NCI-H1436 treated with DMSO at 0.1 percent for 48 hours (cell line): ENCODE measurements at places on chromosomes 3 and 15.

DNA sequence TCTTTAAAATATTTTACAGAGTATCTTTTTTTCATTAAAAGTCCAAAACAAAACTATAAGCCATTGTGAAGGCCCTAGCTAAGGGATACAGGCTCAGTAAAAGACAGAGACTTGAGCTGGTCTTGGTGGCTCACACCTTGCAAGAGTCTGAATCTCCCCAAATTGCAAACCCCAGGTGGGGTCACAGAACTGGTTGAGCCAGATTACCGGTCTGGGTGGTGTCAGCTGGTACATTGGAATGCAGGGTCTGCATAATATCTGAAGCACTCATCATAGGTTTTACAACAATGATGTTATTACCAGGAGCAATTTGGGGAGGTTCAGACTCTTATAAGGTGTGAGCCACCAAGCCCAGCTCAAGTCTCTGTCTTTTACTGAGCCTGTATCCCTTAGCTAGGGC lies 201.2 kb upstream of the ARPP21 start:
- DNase-seq, result no peak

DNA sequence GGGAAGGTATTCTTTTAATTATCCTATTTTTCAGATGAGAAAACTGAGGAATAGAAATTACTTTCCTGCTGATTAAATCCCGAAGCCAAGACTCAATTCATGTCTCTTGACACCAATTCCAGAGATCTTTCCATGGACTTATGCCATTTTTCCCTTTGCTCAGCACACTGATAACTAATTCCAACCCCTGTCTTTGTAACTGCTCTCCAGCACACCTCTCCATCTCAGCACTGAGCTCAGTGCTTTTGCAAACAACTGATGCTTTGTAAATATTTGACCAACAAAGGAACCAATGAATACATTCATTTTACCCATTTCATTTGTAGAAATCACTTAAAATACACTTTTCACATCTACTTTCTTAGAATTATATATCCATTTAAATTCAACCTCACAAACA lies 249.1 kb downstream of the IL5RA start:
- DNase-seq, result no peak

GRCh38 chr15:32974691-32975090 lies 219.8 kb downstream of the FMN1 start:
- DNase-seq, result no peak

DNA sequence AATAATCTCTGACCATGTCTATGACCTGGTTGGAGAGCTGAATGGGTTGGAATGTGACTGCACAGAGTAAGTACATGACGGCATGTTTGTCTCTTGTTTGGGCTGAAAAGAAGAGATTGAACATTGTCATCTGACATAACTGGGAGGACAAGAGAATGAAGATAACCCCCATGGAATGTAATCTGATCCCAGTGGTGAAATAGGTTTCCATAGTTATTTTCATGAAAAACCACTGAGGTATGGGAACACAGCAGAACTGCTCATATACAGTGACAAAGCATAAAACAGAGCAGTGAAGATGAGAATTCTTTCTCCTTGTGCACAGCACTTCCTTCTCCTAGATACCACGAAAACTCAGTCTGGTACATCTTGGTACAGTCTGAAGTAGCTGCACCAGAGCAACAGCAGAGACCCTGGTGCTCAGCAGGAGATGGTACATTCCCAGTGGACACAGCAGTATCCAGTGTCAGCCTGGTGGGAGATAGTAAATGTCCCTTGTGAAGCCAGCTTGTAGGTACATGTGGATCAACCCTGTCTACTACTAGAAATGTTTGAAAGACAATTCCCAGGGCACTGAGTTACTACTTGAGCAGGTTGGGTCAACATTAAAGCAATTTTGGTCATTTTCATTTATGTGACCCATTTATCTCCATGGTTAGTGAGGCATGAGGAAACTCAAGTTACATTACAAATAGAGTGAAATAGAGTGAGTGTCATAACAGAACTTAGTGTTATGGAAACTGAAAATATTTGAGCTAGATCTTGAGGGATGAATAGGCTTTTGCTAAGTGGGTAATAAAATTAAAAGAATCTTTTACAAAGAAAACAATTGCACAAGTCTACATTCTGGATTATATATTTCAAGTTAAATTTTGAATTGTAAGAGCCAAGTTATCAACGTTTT lies 178.3 kb downstream of the SUCNR1 start:
- no peak for DNase-seq

GRCh38 chr15:52362497-52362896 lies 66.9 kb upstream of the MYO5C start:
- no peak for DNase-seq

GRCh38 chr3:183931881-183932280 lies 47.2 kb upstream of the PARL start:
- no peak for DNase-seq

- no peak for DNase-seq
Observed at GRCh38 chr3:141491081-141491480, 4.3 kb downstream of the RASA2 start.

- DNase-seq, result no peak
Observed at GRCh38 chr3:150135287-150135721, 164.6 kb upstream of the PFN2 start.

DNA sequence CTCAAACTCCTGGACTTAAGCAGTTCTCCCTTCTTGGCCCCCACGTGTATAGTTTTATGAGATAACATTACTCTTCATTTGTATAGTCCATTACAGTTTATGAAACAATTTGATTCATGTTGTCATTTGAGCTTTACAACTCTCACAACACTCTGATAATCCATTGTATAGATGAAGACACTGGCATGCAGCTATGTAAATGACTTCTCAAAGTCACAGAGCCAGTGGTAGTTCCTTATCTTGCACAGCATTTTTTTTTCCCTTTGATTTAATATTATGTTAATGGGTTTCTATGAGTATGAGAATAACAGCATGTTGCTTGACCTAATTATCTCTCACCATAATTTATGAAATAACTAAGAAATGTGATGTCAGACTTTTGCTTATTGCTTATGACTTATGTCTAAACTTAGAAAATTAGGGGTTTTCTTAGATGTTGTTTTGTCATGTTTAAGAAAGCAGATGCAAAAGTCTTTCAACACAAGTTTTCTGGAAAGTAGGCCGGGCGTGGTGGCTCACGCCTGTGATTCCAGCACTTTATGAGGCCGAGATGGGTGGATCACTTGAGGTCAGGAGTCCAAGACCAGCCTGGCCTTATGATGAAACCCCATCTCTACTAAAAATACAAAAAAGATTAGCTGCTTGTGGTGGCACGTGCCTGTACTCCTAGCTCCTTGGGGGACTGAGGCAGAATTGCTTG lies 13.3 kb downstream of the VPS8 start:
- DNase-seq, result no peak

- no peak for DNase-seq
Observed at GRCh38 chr3:43291546-43291945, 5.2 kb downstream of the SNRK start.

GRCh38 chr3:54670201-54671000 lies 257.5 kb downstream of the LRTM1 start:
- DNase-seq, result no peak

DNA sequence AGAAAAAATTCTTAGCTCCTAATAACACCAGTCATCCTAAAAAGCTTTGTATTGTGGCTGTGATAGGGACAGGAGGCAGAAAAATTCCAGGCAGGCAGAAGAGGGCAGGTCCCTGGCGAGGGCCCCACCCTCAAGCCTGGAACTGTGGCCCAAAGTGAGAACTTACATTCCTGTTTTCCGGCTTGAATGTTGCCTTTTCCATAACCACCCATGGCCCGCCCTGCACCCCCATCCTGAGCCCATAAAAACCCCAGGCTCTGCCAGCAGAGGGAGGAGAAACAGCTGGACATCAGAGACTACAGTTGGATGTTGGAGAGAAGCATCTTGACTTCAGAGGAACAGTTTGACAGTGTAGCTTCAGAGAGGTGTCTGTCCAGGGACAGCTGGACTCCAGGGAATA lies 37.3 kb downstream of the SLCO2A1 start:
- DNase-seq, result no peak

- DNase-seq, result no peak
Observed at GRCh38 chr3:50427217-50427616, 67.9 kb upstream of the TMEM115 start.

- no peak for DNase-seq
Observed at GRCh38 chr15:70812827-70813364, 41.1 kb downstream of the LARP6 start.

- no peak for DNase-seq
Observed at GRCh38 chr3:149473357-149474249, 894 bp upstream of the TM4SF4 start.

- no peak for DNase-seq
Observed at GRCh38 chr3:152818027-152818426, 16.9 kb upstream of the P2RY1 start.

- DNase-seq, result no peak
Observed at GRCh38 chr15:74433592-74434262, at the start of gene SEMA7A. Gene SEMA7A (minus strand): TSS chr15:74433958. CDS start chr15:74433918, 40 bp downstream.

DNA sequence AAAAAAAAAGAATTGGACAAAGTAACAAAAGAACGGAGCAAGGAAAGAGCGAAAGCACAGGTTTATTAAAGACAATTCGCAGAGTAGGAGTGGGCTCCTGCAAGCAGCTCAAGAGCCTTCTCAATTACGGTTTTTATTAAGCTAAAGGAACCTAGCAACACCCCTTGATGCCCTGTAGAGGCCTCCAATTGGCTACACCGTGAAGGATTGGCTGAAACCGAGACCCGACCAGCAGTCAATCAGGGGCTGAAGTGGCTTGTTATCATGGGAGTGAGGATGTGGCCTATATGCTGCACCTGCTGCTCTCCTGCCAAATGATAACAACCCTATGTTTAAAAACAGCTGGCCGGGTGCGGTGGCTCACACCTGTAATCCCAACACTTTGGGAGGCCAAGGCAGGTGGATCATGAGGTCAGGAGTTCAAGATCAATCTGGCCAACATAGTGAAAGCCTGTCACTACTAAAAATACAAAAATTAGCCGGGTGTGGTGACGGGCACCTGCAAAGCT lies 20.4 kb upstream of the AP3B2 start:
- DNase-seq, result peak; percentile 80

DNA sequence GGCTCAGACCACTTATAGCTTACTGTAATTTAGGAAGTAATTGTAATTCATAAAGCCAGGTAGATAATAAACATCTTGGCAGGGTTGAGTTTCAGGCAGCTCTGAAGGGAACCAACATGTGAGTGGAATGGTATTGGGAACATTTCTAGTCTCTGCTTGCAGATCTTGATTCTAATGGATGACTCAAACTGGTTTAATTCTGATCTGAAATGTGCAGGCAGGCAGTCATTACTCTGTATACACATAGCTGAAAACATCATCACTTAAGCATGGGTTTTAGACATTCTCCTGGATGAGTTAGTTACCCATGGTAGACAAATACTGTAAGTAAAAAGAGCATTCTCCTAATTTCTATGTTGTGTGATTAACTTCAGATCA lies 317.0 kb upstream of the TPRG1 start:
- DNase-seq, result no peak

DNA sequence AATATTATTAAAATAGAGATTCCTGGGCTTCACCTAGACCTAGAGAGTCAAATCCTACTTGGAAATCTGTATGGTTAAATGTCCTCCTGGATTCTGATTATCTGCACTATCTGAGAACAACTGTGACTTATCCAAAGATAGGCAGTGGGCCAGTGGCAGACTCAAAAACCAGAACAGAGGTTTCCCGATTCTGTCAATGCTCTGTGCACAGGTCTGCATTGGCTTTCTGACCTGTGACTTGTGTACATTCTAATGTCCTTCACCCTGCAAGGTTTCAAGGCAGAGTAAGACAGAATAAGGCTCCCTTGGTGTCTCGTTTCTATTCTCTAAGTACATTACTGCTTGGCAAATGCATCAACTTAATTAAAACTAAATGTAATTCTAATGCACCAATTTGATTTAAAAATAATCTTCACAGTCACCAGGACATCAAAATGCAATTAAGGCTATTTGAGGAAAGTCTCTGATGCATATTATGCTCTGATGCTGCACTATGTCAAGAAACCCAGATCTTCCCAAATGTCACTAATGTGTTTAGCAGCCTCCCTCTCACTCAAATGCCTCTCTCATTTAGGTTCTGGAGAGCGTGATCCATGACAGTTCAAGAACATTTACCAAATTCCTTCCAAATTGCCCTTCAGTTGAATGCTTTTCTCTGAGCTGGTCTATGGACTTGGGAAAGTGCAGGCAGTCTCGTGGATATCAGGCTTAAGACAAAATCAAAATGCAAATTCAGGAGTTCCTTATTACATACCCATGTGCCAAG lies 140.1 kb downstream of the STAC start:
- no peak for DNase-seq

- no peak for DNase-seq
Observed at GRCh38 chr3:147705651-147706051, 296.5 kb downstream of the ZIC1 start.

- no peak for DNase-seq
Observed at GRCh38 chr3:134647902-134648760, 2.7 kb downstream of the KY start.

- no peak for DNase-seq
Observed at GRCh38 chr3:65996589-65996988, 42.1 kb downstream of the MAGI1 start.

GRCh38 chr3:16140894-16141285 lies 33.6 kb upstream of the GALNT15 start:
- DNase-seq, result no peak

- DNase-seq, result no peak
Observed at GRCh38 chr15:101240358-101240757, 11.5 kb downstream of the CHSY1 start.

DNA sequence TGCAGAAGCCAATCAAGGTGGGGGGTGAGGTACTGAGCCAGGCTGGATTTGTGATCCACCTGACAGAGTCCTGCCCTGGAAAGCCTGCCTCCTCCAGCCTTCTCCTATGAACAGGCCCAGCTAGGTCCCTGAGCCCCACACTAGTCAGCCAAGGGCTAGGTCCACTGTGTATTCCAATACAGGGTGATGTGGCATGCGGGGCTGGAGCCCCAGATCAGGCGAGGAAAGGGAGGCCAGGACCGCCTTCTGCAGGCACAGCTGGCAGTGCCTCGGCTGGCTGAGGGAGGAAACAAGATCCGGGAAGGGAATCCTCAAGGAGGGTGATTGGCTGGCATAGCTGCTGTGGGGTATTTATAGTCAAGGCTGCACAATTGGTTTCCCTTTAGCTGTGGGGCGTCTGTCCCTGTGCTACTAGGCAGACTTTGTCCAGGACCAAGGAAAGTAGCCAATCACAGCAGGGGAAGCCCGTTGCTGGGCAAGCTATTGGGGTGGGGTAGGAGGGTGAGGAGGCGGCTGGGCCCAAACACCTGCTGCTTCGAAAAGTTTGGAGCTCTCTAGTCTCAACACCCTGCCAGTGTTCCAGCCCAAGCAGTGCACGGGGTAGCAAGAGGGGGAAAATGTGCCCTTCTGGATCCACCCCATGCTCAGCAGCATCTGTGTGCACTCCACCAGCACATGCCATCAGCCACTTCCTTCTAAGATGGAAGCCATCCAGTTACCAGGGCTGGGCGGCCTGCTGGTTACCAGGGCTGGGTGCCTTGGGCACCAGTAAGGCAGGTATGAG lies 5.9 kb downstream of the KY start:
- no peak for DNase-seq

DNA sequence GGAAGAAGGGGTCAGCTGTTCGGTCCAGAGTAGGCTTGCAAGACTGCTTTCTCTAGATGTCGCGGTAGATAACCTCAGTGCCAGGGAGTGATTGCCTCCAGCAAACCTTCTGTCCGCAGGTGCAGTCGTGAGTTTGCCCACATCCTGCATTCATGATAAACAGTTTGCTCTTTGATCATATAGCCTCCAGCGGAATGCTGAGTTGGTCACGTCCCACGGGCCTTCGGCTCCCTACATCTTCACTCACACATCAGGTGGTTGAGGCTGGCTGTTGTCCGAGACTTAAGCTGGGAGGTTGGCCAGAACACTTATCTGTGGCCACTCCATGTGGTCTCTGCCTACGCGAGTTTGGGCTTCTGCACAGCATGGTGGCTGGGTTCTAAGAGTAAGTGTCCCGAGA lies 62.1 kb upstream of the NR2C2 start:
- DNase-seq, result no peak
